Neural crest cell (in vitro differentiated cells): ENCODE measurements at places on chromosomes 3 and 15. TPM values are rescaled to one million over a fixed set of nuclear protein-coding genes. Genes with fewer than 3 reads are reported as not detected.

DNA sequence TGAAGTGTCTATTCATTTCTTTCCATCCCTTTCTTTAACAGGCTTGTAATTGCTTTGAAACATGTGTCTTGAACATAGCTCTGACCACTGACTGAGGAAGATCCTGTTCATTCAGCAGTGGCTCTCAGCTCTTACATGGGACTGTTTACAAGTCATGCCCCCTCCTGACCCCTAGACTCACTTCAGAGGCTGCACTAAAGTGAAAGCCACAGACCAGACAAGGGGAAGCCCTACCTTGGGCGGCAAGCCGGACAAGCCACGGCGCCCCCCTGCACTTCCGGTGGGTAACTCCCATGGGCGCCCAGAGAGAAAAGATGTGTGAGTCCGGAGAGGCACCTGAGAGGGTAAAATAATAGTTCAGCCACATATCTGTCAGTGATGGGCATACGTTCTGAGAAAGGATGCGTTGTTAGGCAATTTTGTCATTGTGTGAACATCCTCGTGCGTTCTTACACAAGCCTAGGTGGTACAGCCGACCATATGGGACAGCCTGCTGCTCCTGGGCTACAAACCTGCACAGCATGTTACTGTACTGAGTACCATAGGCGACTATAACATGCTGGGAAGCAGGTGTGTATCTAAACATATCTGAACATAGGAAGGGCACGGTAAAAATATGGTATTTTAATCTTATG is 116.2 kb downstream of the CHSY1 start:
- DNase-seq = no peak

DNA sequence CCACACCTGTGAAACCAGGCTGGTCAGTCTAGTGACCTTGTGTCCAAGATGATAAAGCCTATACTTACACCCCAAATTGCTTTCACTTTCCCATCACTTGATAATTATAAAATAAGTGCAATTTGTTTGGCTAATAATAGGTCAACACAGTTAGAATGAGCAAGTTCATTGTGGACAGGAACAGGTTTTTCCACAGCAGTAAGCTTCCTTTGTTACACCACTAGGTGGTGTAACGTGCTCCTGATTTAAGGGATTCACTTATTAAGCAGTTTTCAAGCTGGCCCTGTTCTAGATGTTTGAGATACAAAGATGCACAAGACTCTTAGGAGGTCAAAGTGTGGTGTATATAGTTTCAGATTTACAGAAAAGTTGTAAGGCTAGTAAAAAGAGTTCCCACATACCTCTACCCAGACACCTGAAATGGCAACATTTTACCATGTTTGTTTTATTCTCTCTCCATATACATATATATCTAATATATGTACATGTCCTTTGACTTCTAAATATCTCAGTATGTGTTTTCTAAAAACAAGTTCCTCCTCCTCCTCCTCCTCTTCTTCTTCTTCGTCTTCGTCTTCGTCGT is 6.8 kb upstream of the MFSD1 start:
- DNase-seq = no peak

DNA sequence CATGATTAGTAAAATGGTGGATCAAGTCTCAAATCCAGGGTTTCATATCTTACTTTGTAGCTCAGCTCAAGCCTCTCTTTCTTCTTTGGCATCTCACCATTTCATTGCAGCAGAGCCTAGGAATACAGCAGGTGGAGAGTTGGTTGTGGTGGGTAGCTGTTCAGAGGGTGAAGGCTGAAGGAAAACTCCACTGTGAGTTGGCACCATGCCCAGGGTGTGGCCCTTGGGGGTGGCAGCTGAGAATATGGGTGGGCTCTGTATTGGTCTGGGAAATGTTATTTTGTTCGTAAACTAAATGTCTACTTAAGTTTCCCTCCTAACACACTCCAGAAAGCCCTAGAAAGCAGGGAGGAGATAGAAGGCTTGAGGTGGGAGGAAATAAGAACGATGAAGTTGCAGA is 1.7 kb upstream of the MAP1A start:
- no peak for DNase-seq

DNA sequence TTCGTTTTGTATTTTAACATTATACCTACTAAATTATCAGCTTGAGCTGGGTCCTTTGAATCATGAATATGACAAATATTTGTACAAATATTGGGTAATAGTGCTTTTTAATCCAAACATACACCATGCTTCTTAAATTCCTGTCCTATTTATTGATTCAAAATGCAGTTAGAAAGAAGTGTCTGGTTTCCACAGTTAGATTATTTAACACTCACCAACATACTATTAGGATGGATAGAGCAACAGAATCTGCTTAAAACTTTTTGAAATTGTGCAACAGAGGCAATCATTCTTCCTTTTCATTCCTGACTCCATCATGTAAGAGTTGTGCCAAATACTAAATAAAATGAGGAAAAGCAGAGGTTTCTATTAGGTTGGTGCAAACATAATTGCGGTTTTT is 281.2 kb downstream of the LSAMP start:
- DNase-seq = no peak

GRCh38 chr3:190747571-190747970 is 114.9 kb downstream of the GMNC start:
- DNase-seq = no peak

GRCh38 chr15:80982205-80982604 is 7.4 kb downstream of the MESD start:
- DNase-seq = no peak

GRCh38 chr3:189369636-189370035 is 197.9 kb downstream of the TPRG1 start:
- DNase-seq = no peak

- no peak for DNase-seq
These were observed 16.0 kb downstream of the RMDN3 start for GRCh38 chr15:40739047-40739446.

DNA sequence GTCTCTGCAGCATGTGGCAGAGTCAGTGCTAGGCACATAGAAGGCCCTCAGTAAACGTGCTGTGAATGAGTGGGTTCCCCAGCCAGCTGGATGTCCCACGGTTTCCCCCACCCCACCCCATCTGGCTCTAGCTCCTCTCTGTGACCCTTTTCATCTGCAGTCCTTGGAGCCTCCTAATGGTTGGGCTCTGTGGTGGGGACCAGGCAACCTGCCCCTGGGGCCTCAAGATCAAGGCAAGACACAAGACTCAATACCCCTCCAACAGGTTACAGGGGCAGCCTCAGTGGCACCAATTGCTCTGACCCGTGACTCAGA is 17.1 kb upstream of the CYP11A1 start:
- no peak for DNase-seq

DNA sequence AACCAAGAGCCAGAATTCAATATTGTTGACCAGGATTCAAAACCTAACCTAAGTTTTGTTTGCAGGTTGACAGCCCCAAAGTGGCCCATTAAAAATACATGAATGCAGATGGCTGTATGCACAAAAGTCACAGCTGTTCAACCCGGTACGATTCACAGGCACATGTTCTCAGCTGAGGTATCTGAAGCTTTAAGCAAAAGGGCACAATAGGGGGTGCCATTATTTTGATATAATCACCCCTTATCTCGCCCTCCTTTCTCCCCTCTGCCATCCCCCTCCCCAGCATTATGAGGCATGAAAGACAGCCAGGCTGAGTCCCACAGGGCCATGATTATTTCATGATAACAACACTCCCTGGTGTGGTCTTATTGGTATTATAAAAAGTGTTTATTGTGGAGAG is 264.9 kb downstream of the EBLN2 start:
- no peak for DNase-seq

The SLC22A13 gene
- 0.19 and 0.41 TPM in 2 replicates for total RNA-seq

The COX17 gene
- 27.5 and 27.7 TPM in 2 replicates for total RNA-seq

The GOLGA8R gene
- total RNA-seq = 0.58 and 0.82 TPM in 2 replicates

The LYZL4 gene
- not detected in 2 replicates for total RNA-seq

The SLC30A4 gene
- total RNA-seq = 2.7 TPM in 2 replicates
